ENCODE measurements at places on chromosomes 2 and 18.

DNA sequence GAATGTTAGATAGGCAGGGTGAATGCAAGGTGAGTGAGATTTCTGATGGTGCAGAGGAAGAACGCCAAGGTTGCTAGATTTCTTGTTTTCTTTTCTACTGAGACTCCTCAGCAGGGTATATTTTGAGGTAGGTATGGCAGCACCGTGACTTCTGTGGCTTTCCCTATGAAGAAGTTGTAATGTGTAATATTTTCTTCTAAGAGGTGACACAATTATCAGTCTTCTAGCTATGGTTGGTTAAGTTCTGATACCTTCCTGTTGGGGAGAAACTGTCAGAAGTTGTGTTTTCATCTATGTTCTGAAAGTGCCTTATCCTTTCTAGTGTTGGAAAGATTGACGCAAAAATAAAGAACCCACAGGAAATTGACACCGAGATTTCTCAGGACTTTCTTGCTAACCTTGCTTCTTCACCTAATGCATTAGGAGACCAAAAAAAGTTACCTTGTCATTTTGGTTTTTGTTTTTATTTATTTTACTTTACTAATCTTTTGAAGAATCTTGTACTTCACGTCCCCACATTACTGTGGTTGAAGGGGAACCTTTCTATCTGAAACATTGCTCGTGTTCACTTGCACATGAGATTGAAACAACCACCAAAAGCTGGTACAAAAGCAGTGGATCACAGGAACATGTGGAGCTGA is 11.9 kb downstream of the IL18R1 start:
- DNase-seq = no peak

GRCh38 chr2:238441262-238442114 is 14.8 kb downstream of the ASB1 start:
- DNase-seq = no peak

DNA sequence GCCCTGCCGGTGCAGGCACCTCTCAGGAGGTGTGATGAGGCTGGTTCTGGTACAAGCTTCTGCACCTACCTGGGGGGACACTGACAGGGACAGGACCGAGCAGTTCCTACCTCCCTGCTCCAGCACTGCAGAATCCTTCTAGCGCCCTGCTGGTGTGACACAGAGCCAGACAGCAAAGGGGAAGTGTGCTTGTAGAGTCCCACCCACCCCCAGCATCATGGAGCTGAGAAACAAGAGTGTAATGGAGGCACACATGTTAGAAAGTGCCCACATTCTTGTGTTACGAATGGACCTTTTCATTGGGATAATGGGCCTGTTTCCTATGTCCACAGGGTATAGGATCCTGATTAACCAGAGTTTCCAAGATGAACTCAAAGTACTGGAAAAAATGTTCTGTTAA is 38.3 kb downstream of the OXER1 start:
- DNase-seq = no peak

DNA sequence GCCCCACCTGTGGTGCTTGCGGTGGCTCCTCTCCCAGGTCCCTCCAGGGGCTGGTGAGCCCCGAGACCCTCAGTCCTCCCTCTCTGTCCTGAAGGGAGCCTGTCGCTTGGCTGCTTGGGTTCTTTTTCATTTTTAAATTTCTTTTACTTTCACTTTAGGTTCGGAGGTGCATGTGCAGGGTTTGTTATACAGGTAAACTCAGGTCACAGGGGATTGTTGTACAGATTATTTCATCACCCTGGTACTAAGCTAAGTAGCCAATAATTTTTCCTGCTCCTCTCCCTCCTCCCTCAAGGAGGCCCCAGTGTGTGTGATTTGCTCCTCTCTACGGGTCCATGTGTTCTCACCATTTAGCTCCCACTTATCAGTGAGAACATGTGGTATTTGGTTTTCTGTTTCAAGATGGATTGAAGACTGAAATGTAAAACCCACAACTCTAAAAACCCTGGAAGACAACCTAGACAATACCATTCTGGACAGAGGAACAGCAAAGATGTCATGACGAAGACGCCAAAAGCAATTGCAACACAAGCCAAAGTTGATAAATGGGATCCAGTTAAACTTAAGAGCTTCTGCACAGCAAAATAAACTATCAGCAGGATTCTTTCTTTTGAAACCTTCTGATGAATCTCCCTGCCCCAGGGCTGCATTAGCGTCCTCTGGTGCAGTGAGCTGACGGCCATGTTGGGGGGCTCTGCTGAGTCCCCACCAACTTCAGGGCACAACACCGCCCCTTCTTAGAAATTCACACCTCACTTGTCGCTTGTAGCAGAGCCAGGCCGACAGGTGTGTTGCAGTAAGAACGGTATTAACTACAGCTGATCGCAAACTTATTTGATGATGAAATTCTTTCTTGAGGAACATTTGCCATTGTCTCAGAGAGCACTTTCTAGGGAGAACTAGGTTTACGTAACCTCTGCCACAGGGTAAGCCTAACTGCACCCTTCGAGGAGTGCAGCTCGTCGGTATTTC is 135.3 kb downstream of the ZNF236 start:
- no peak for DNase-seq

- DNase-seq = no peak
Observed at GRCh38 chr18:28999726-29000125, 822.8 kb upstream of the CDH2 start.

GRCh38 chr2:67180841-67181240 is 216.3 kb upstream of the ETAA1 start:
- no peak for DNase-seq

Measured in activated CD4-positive, CD25-positive, alpha-beta regulatory T cell (primary cell).